Skin of body (tissue), 3 donors: ENCODE measurements at places on chromosomes 11 and 22.

DNA sequence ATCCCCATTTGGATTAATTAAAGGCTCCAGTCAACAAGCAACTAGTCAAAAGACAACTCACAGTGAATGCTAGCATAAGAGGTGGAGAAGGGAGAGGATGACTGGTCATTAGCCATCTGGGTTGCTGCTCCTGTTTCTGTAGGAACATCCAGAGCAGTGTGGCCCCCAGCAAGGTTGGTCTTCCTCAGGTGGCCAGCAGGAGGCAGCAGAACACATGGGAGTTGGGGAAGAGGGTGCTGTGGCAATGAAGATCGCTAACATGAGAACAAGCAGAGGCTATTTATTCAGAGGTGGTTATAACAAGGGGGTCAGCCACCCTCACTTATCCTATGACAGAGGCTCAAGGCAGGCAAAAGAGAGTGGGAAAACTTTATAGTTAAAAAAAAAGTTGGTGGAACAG is 21.3 kb downstream of the IZUMO1R start:
- no peak for DNase-seq

DNA sequence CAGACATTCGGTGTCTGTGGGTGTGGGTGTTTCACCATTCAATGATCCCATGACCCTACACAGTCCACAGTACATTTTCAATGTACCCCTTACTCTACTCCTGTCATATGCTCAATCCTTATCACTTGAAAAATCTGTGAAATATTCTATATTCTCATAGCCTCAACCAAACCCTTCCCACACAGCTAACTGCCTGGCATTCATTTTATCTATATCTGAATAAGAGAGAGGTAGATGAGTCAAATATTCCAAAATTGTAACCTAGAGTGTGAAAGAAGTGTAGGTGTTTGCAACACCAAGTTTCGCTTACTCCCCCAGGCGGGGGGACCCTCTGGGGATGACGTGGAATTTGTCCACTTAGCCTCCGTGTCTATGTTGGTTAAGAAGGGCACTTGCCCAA is 354.8 kb downstream of the ETS1 start:
- no peak for DNase-seq

DNA sequence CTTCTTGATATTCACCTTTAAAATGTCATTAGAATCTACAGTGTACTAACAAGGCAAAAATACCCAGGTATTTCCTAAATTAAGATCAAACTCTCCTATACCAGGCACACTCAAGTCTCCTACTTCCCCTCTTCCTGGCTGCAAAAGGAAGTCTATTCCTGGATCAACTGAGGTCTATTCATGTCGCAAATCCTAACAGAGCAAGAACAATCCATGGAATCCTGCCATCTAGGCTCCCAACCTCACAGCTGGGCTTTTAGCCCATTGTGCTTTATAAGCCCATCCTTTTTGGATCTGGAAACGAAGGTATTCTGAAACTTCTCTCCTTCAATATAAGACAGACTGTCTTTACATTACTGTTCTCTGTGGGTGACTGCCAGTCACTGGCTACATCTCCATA is 161.8 kb downstream of the SOX6 start:
- no peak for DNase-seq

GRCh38 chr11:69609351-69609750 is 31.6 kb upstream of the CCND1 start:
- DNase-seq: no peak

- no peak for DNase-seq
Observed at GRCh38 chr11:84437071-84437980, 1151.2 kb upstream of the CCDC90B start.

DNA sequence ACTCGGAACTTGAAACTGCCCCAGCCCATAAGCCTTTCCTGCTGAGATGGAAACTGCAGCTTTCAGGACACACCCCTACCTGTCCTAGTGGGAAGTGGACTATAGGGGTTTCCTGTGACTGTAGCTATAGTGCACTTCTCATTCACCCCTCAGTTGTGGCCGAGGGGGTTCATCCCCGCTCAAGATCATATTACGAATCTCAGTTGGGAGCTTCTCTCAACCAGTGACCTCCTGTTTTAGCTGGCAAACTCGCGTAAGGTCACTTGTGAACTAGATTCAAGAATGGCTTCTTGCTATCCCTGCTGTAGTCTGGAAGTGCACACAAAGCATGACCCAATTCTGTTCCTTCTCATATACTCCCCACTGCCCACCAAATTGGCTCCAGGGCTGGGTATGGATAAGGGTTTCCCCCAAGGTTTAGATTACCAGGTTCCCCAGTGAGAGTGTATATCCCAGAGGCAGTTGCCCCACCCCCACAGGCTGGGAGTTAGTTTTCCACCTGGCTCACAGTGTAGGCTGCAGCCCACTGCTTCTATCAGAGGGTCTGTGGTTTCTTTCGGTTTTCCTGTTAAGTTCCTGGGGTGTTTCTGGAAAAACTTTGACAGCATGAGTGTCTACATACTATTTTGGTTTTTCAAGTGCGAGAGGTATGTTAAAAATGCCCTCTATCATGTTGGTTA is 812.9 kb downstream of the JRKL start:
- DNase-seq: no peak

GRCh38 chr22:26898946-26899605 is 241.7 kb downstream of the MIAT start:
- no peak for DNase-seq

- peak; percentile 55 for DNase-seq
Observed at GRCh38 chr22:45686836-45687235, 15.2 kb downstream of the ATXN10 start.
